HAP-1 (cell line): ENCODE measurements at places on chromosomes 3 and 15.

DNA sequence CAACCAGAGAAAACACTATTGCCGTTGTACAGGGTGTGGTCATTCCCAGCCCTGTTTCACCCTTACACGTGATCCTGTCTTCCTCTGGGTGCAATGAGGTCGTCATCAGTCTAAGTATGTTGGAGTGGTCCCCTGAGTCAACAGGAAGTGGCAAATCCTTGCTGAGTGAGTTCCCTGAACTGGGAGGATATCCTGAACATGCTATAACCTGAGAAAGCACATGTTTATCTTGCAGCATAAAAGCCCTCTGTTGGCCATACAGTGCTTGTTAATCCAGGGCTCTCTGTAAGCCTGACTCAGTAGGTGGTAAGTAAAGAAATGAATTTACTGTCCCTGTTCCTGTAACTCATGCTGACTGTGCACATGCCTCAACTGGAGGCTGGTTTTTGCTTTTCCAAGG is 477.8 kb upstream of the RGMA start:
- DNase-seq = no peak

GRCh38 chr3:184290331-184290730 is 8.7 kb upstream of the PSMD2 start:
- DNase-seq = no peak

DNA sequence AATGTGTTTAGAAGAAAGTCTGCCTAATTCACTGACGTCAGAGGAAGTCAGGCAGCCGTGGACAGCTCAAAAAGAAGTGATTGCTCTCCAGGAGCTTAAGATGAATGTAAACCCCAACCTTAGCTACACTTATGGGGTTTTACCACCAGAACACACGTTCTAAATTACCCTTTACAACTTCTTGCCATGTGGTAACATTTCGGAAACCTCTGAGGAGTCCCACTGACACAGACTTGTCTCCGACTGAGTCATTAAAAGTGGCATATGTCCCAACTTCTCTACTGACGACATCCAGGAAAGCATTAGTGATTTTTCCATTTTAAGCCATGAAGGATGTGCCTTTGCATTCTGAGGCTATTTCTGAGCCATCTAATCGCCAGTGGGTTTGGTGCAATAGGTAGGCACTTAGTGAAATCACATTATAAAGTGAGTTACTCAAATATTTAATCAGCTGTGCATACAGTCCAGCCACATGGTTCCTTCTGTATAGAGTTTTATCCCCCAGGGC is 32.4 kb downstream of the C2CD4A start:
- DNase-seq = no peak

- DNase-seq = no peak
Observed at GRCh38 chr3:76724075-76724474, 315.8 kb upstream of the ROBO2 start.

DNA sequence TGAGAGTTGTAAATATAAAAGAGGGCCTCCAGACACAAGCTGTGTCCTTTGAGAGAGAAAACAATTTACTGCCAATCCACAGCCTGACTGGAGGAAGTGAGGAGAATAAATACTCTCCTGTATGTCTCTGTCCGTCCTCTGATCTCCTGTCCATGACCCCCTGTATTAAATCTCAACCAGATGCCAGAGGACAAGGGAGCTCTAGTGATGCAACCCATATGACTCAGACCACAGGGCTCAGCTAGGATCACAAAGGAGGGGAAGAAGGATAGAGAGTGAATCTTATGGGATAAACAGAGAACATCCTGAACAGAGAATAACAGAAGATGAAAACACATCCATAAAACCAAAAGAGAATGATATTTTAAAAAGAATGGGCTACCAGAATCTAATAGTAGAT is 482.6 kb downstream of the PLOD2 start:
- DNase-seq = no peak

GRCh38 chr3:140242818-140243276 is 307.9 kb downstream of the CLSTN2 start:
- DNase-seq = no peak

DNA sequence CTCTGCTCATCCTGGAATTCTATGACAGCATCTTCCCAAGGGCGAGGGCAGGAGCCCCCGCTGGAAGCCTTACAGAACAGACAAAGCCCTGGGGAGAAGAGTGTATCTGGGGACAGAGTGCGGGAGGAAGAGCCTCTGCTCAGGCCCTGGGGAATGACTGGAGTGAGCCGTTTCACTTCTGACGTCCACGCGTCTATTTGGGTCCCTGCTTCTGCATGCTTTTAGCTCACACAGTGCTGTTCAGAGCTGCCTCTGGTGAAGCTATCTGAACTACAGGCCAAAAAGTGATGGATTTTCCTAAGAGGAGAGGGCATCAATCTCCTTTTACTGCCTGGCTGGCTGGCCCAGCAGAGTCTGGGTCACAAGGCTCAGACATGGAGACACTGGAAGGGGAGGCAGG is 311.8 kb downstream of the NTRK3 start:
- no peak for DNase-seq

DNA sequence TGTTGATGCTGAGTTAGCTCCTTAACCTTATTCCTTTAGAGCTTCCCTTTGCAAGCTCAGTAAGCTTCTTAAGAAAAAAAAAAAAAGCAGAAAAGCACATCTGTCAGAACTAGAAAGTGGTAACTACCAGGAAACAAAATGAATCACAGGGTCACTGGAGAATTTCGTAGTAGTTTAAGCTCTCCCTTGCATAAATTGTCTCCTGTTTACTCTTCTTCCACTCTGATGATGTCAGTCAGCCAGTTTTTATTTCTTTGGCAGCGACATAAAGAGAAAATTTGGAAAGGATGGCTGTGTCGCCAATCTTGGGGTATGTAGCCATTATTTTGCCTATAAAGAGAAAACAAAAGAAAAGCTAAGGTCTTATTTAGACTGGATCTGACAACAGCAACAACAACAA is 3.2 kb upstream of the GABRR3 start:
- no peak for DNase-seq

- DNase-seq = no peak
Observed at GRCh38 chr3:42101048-42101447, 9.9 kb downstream of the TRAK1 start.

GRCh38 chr3:32421185-32421584 is 29.5 kb downstream of the CMTM7 start:
- no peak for DNase-seq

- peak; percentile 51 for DNase-seq
Observed at GRCh38 chr15:83064859-83065258, 2.2 kb downstream of the BTBD1 start.

DNA sequence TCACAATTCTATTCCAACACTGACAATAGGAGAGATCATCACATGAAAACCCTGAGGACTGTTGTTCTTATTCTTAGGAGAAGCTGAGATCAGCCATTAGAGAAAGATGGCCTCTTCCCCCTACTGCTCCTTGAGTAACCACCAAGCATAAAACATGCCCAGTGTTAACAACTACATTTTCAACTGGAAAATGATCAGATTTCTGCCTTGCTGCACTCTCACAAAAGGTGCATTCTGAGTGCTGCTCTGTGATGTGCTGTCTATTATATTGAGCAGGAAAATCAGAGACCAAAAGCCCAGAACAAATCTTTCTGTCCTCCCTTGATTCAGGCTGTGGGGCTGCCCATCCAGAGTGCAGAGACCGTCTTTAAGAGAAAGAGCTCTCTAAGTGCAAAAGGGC is 304.6 kb upstream of the TRIM42 start:
- DNase-seq = no peak

DNA sequence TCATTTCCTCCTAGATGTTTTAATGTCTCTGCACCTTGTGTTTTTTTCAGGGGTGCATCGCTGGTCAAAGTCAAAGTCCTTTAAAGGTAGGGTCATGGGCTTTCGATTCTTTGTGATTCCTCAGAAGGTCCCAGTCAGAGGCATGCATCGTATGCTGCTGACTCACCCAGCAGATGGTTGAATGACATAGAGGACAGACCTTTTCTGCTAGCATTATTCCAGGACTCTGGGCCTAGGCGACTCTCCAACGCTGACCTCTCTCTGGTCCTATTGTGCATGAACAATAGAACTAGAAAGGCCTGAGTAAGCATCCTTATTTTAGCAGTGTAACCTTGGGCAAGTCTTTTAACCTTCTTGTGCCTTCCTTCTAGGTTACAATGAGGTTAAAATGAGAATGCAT is 75.9 kb downstream of the DGKG start:
- DNase-seq = no peak

- no peak for DNase-seq
Observed at GRCh38 chr3:128155616-128156360, 2.5 kb downstream of the EEFSEC start.

GRCh38 chr3:33877187-33877586 is 78.8 kb downstream of the PDCD6IP start:
- DNase-seq = no peak

DNA sequence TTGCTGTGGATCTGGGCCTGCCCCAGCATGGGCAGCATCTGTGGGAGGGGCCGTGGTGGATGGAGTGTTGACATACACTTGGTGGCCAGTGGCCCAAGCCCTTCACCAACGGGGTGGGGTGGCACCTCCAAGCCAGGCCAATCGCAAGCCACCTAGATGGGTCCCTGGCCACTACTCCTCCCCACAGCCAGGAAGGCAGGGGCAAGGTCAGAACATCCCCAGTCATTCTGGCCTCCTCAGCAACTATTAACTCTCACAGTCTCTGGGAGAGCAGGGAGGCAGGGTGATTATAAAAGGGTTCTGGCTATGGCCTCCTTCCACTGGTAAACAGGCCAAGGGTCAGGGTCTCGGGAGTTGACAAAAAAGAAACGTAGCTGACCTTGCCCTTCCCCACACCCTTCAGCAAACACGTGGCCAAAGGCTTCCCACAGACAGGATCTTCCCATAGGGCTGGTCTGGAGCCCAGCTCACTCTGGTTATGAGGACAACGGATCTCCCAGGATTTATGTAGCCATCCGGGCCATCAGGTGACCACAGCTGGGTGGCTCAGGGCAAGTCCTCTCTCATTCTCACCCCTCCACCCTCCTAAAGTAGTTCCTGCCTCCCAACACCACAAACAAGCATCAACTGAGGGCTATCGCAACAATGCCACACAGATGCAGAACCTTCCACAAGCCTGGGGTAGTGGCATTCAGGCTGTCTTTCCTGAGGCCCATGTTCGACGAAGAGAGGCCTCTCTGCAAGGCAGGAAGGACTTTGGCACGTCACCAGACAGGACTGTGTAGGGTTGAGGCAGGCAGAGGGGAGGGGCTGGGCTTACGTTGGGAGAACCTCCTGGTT is 18.9 kb downstream of the TLE3 start:
- no peak for DNase-seq

GRCh38 chr3:182179631-182180030 is 467.9 kb downstream of the SOX2 start:
- DNase-seq = no peak

DNA sequence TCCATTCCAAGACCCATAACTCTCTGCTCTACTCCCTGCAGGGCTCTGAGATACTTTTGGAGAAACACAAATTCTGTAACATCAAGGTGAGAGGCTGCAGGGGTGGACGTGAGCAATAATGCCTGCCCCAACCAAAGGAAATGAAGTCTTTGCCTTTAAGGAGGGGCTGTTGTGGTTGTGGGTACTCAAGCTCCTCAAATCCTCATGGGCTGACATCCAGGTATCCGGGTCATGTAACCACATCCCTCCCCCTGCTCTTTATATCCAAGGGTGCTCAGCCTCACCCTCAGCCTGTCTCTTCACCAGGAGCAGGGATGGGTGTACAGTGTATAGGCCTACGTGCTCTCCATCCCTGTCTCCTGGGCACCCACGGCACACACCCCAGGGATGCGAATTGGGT is 32.3 kb downstream of the NOX5 start:
- DNase-seq = peak; percentile 5

- DNase-seq = no peak
Observed at GRCh38 chr15:29333261-29333660, 63.6 kb upstream of the NSMCE3 start.

GRCh38 chr3:80606073-80606472 is 838.3 kb upstream of the ROBO1 start:
- DNase-seq = no peak

GRCh38 chr15:38012894-38013293 is 78.5 kb downstream of the TMCO5A start:
- DNase-seq = no peak

- DNase-seq = no peak
Observed at GRCh38 chr15:69163141-69163669, 2.8 kb downstream of the GLCE start.

DNA sequence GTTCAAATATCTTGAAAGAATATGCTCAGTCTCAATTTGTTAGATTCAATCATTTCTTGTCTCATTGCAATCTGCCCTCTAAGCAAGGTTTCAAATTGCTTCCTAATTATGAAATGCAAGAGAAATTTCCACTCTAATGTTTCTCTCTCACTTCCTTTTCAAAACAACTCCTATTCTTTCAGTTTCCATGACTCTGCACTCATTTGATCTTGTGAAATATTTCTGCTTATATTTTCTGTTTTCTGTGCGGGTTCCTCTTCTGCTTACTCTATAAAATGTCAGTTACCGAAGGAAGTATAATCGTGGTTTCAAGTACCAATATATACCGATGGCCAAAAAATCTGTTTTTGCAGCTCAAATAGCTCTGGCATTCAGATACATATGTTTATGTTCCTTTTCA is 521.9 kb upstream of the NAALADL2 start:
- no peak for DNase-seq

- no peak for DNase-seq
Observed at GRCh38 chr15:39781967-39782302, 706 bp downstream of the FSIP1 start.

- no peak for DNase-seq
Observed at GRCh38 chr3:9787714-9788113, 4.6 kb downstream of the TADA3 start.

DNA sequence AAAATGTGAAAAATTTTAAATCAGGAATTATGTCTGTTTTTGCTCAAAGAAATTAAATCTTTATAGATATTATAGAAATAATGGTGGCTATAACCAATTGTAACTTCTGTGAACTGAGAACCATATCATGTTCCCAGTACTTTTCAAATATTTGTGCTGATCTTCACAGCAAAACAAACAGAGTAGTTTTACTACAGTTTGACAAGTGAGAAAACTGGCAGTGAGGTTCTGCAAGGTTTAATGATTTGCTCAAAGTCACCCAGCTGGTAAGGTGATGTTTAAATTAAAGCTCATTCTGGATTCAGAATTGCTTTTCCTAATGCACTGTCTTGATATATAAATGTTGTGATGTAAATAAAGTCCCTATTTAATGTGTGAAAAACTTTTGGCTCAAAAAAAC is 22.0 kb upstream of the SPTSSB start:
- no peak for DNase-seq

GRCh38 chr3:33424606-33425452 is 15.4 kb downstream of the UBP1 start:
- no peak for DNase-seq
